ENCODE measurements at places on chromosomes 3 and 15. TPM values are rescaled to one million over a fixed set of nuclear protein-coding genes. Genes with fewer than 3 reads are reported as not detected.

DNA sequence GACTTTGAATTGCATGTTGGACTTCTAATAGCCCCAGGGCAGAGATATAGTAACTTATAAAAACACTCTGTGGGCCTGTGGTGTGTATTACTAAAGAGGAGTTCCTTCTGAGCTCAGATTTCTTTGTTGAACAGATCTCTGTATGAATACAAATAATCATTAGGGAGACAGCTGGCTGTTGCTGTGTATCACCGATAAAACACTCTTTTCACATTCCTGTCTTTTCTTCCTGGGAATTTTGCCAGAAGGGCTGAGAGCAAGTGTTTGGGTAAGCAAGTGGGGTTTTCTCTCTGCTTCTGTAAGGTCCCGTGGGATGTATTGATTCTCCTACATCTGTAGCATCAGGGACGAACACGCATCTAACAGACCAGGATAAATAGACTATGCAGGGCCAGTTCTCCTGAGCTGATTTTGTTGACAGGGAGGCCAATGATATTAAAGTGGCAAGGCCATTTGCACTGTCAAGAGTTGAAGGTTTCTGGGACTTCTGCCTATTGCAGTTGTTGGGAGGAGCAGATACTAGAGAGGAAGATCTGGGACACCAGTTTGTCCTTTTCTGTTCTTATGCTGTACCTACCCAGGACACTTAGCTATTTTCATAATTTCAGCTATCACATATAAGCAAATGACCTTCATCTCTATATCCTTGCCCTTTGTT lies 225.9 kb upstream of the CD96 start:
- no peak for DNase-seq

GRCh38 chr3:193868590-193868989 lies 267.4 kb upstream of the HES1 start:
- DNase-seq = no peak

- no peak for DNase-seq
These were observed 18.3 kb upstream of the RPL29 start for GRCh38 chr3:52013802-52014598.

Gene BFSP2
- not detected for total RNA-seq

Gene OCA2
- total RNA-seq = 0.50 TPM

DNA sequence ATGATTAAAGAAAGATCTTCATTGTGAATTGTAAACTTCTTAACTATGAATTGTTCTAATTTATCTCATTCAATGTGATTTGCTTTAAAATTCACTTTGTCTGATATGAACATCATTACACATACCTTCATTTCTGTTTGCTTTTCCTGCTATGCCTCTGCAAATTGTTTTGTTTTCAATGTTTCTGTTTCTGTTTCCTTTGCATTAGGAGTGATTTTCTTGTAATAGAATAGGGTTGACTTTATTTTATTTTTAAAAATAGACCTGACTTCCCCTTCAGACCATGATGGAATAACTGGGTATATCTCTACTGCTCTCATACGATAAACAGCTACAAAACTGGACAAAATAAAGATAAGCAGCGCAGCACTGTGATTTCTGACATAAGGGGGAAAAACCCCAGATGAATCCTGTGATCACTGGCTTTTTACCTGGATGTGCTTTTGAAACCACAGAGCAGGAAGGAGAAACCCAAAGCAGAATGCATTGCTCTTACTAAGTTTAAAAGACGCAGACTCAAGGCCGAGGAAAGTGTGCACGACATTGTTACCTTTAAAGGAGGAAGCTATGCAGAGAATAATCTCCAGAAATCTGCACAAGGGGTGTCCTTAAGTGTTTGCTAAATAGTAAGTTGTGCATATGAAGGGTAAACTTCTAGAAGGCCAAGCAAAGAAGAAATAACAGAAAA lies 420.2 kb downstream of the TBC1D5 start:
- DNase-seq = no peak

Gene CSPG4
- 17.7 TPM for total RNA-seq

All from right cardiac atrium (tissue), 5 donors.